ENCODE measurements at places on chromosomes 4 and X.
A peak's percentile ranks its signal among the peaks of the same experiment; 100 is the strongest.

DNA sequence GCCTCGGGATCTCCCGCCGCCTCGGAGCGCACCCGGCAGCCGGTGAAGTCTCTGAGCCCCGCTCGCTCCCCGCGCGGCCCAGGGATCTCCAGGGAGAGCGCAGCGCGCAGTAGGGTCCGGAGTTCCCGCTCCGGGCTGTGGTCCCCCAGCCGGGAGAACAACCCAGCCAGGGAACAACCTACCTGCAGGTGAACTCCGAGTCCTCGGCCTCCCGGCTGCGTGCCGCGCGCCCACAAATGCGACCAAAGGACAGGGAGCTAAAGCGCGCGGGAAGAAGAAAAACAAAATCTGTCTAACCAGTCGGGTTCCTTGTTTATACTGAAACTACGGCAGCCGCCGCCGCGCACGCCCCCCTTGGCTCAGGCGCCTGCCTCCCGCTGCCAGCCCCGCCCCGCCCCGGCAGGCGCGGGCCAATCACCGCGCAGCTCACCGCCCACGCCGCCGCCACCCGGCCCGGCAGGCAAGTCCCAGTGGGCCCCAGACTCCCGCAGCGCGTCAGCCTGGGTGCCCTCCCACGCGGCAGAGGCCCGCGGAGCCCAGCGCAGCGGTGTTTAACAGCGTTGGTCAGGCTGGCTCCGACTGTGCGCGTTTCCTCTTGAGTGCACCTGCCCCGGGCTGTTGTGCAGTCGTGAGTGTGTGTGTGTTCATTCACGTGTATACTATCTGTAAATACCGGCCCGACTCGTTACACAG, at the start of gene RASGEF1B:
TSS of gene RASGEF1B (minus strand) at position 320 of the 693 bp plus-strand sequence. CDS start 12,399 bp downstream, outside the sequence.
- peak; percentile 96 for DNase-seq

DNA sequence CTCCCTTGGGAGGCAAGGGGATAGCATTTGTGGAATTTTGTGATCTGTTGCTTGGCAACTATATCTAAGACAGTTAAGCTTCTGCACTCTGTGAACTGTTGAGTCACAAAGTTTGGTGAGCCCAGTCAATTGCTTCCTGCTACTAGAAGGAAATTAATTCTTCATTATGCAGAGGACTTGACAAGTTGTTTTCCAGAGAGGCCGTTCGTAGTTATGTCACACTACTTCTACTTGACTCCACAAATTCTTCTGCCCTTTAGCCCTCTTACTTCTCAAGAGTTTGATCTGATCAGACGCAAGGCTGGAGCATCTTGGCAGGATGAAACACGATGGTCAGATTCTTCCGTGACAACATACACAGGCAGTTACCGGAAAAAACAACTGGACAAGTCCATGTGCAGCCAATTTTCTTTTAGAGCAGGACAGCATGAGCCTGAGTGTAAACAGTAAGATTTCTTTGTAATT, at the start of gene C4orf51:
TSS of gene C4orf51 (plus strand) at position 156 of the 465 bp plus-strand sequence. CDS start at position 214, 58 bp downstream.
- DNase-seq, result peak; percentile 89

DNA sequence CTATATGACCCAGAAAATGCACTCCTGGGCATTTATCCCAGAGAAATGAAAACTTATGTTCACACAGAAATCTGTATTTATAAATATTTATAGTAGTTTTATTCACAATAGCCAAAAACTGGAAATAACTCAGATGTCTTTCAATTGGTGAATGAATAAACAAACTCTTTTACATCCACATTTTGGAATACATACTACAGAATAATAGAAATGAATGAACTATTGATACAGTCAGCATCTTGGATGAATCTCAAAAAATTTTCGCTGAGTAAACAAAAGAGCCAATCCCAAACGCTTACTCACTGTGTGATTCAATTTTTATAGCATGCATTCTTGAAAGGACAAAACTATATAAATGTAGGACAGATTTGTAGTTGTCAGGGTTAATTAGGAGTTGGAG, 75.1 kb upstream of the HTR2C start:
- DNase-seq, result no peak

GRCh38 chrX:37779857-37780256, at the start of gene CYBB:
TSS of gene CYBB (plus strand) at chrX:37780059. CDS start at chrX:37780078, 19 bp downstream.
- no peak for DNase-seq

DNA sequence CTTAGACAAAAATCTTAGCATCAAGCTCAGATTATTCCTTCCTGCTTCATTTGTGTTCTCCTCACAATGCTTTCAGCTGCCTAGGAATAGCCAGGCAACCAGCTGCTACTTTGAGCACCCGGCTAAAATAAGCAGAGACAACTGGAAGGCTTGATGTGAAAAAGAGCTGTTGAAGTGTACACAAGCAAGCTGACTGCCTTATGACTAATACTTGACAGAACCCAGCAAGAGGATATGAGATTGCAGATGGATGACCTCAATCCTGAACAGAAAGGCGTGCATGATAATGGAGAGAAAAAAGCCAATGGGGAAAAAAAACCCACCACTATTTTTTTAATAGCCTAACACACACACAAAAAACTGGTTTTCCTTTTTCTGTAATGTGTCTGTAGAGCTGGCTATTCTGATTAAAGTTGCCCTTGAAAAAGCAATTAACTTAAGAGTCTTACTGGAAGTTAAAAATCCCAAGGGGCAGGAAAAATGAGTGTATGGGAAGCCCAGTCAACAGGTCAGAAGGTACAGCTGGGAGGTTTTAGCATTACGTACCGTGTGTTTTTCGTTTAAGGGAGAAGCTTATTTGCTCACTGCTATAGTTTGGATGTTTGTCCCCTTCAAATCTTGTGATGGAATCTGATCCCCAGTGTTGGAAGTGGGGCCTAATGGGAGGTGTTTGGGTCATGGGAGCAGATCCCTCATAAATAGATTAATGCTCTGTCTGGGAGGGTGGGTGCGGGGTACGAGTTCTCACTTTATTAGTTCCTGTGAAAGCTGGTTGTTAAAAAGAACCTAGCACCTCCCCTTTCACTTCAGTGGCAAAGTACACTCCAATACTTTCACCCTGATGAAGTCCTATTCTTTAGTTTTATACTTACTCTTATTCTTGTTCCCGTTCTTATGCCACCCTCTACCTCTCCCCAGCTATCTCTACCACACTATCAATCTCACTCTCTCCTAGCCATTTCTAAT, 37.1 kb upstream of the HERC6 start:
- DNase-seq, result peak; percentile 84

DNA sequence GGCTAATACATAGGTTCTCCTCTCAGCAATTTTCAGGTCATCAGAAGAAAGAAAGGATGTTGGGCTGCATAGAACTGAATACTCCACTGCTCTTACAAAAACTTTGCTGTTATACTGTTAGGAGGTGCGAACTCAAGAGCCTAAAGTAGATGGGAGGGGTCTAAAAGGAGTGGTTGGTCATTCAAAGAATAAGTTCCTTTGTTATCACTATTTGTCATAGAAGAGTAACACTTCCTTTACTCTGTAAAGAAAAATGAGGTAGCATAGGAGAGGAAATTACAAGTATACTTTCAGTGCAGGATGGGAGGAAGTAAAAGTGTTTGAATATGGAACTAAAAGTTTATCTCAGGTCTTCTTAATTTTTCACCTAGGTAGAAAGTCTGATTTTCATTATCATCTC, 61.5 kb downstream of the CCNI start:
- DNase-seq, result peak; percentile 25

DNA sequence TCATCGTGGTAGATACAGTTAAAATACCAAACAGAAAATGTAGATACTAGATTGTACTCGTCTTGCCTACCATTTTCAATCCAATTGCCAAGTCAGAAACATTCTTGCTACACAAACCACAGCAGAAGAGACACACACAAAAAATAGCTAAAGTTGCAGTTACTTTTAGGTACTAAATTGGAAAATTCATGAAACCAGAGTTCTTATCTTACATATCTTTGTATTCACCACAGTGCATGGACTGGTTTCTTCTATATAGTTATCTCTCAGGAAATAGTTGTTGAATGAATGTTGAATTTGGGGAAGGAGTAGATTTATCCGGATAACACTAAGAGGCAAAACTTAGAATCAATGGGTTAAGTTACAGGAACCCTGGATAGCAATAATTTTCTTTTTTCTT, 14.2 kb downstream of the COL4A5 start:
- DNase-seq, result no peak

- DNase-seq, result peak; percentile 33
Measured at GRCh38 chr4:168693750-168694490, 197.1 kb downstream of the PALLD start.

GRCh38 chrX:42837101-42837726, 59.3 kb upstream of the PPP1R2C start:
- no peak for DNase-seq

GRCh38 chr4:176788248-176788647, 4.5 kb downstream of the VEGFC start:
- DNase-seq, result no peak

- DNase-seq, result peak; percentile 67
Measured at GRCh38 chrX:100409610-100410590, at the start of gene PCDH19. TSS of gene PCDH19 (minus strand) at chrX:100410273. CDS start at chrX:100408597, 1,676 bp downstream.

- DNase-seq, result peak; percentile 26
Measured at GRCh38 chr4:83013420-83013867, 2.8 kb upstream of the LIN54 start.

DNA sequence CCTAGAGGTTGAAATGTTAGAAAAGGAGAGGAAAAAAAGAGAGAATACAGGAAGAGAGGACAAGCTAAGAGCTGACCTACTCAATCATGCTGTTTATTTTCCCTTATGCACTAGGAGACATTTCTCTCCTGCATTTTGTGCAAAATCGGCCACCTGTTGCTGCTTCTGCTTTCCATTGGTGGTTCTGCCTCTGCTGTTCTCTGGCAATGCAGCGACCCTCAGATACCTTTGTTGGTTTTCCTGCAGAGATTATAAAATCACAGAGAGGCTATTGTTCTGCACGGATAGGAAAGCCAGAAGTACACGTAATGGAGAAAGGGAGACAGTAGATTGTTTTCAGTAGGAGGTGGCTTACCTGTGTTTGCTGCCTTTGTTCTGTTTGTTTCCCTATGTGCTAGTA, 108.9 kb downstream of the UNC5C start:
- DNase-seq, result no peak

DNA sequence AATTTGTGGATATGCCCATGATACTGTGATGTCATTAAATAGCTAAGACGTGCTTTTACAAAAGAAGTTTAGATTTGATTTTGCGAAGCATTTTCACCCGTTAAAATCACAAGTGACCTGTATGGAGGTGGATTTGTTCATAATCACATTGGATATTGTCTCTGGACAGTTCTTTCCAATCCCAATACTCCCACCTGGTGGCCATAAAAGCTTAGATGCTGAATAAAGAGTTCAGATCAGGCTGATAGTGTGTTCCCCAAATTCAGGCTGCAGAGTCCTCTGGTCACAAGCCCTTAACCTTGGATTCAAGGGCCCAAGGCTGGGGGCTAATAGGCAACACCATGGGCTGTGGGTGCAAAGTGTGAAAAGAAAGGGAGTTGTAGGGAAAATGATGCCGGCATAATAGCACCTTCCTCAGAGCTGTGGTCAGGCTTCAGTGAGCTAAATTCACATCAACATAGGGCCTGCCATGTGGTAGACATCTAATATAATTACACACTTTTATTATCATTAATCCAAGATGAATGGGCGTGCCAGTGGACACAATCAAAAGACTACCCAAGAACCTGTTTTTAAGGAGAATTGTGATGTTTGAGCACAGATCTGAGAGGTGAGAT, 28.1 kb downstream of the SMIM43 start:
- peak; percentile 62 for DNase-seq

DNA sequence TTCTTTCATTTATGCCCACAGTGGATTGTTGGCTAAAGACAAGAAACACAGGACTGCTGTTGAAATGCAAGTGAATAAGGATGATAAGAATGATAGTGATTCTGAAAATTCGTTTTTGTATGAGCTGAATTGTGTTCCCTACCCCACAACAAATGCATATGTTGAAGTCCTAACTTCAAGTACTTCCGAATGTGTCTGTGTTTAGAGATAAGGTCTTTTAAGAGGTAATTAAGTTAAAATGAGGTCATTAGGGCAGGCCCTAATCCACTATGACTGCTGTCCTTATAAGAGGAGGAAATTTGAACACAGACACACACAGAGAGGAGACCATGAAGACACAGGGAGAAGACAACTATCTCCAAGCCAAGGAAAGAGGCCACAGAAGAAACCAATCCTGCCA, 126.6 kb upstream of the ACSL4 start:
- no peak for DNase-seq

DNA sequence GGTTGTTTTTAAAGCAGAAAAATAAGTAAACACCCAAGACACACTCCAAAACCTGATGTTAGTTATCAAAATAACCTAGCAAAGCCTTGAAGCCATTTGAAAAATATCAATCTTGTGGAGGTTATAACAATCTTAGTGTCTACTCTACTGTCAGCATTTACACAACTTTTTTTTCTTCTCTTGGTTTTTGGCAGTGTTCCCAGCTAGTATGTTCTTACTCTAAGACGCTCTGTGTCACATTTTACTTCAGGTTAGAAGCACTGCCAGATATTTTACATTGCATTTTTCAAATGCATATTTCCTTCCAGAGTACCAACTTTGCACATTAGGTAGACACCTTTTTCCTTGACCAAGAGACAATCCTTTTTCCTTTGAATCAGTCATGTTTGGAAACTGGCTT, 114.0 kb upstream of the INPP4B start:
- no peak for DNase-seq

GRCh38 chrX:123424546-123424945, 240.5 kb downstream of the GRIA3 start:
- peak; percentile 52 for DNase-seq

DNA sequence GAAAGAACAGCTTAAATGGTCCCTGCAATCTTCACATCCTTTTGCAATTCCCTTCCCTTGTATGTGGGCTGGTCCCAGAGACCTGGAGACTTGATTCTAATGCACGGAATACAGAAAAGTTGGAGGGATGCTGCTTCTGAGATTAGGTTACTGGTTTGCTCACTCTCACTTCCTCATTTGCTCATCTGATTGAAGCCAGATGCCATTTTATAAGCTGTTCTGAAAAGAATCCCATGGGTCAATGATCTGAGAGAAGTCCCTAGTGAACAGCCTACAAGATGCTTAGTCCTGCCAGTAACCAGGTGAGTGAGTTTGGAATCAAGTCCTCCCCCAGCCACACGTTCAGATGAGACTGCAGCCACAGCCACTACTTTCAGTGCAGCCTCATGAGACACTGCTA, 35.9 kb downstream of the MAGEA1 start:
- DNase-seq, result no peak

GRCh38 chr4:1408418-1408817, 2.2 kb upstream of the NKX1-1 start:
- DNase-seq, result no peak

DNA sequence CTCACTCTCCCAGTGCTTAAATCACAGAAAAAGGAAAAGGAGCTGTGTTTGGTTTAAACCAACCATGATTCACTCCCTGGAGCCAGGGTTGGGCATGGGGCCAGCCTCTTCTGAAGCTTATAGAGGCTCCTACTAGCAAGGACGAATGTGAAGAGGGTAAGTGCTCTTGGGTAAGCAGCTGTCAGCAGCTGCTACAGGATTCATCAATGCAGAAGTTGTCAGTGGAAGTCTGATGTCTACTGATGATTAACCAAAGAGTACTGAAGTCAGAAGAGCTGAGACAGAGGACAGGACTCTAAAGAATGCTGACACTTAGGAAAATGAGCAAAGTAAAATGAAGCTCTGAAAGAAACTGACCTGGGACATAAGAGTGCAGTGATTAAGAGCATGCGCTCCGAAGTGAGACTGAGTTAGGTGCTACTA, 32.7 kb upstream of the JADE1 start:
- peak; percentile 100 for DNase-seq

All from kidney tubule cell (primary cell).